ENCODE measurements at places on chromosomes 6 and 20.
A peak's percentile ranks its signal among the peaks of the same experiment; 100 is the strongest.

DNA sequence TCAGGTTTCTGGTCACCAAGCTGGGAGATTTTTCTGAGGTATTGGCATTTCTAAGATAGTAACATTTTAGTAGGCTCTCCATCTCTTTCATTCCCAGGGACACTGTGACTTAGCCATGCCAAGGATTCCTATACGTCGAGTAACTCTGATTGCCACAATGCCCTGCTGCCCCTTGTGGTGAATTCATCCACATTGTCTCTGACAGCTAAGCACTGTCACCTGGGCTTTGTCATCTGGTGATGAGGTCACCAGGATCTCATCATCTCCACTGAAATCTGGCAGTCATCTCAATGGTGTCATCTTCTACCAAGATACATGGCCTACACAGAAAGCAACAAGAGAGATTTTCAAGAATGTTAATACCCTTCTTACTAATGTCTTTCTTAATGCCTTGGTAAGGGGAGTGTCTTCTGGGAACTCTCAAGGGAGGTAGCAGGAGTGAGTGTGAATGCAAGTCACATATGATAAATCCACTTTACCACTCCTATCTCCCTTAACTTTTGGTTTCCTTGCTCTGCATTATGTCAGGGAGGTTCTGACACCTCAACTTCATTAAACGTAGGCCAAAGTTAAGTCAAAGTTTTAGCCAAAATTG, 246.7 kb downstream of the CD109 start:
- DNase-seq = no peak

GRCh38 chr20:23244916-23245552, 105.6 kb upstream of the NXT1 start:
- no peak for DNase-seq

DNA sequence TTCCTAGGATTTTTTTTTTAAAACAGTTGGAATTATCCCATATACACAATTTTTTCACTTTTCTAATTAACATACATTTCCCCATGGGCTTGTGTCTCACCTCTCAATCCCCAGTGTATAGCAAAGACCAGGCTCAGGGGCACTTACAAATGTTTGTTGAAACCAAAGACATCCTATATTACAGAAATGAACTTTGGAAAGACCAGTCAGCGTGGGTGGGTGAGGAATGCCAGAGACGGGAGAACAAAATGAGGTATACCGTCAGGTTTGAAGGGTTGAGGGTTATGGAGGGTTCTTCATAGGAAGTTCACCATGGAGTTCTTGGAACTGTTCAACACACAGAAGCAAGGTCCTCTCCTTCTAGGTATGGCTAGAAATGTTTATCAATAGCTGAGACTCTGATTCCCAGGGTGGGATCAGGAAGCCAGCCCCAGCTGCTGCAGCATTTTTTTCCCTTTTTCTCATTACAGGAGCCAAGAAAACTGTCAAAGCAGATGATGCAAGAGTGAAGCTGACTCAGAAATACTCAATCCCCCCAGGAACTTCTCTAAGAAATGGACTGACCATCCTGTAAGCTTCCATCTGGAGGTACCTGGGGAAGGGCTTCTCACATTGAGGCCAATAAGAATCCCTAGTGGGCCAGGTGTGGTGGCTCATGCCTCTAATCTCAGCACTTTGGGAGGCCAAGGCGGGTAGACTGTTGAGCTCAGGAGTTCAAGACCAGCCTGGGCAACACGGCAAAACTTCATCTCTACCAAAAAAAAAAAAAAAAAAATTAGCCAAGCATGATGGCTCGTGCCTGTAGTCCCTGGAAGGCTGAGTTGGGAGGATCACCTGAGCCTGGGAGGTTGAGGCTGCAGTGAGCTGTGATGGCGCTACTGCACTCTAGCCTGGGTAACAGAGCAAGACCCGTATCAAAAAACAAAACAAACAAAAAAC, 15.9 kb upstream of the TBC1D20 start:
- DNase-seq = no peak

GRCh38 chr6:81773887-81774286, 21.4 kb upstream of the TENT5A start:
- DNase-seq = no peak

DNA sequence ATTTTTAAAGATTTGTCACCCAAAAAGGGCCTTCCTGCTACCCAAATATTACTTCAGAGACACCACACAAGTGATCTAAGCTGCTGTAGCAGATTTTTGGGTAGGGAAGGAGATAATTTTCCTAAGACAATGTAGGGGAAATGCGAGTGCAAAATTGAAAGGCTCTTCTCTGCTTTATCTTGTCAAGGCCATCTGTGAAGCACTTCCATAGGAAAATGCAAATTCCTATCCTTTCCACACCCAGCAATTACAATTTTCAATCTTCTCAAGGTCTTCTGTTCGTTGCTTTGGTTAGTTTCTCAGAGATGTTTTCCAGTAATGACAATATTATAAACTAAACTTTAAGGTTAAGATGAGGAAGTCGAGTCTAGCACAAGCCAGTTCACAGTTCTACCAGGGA, 53.4 kb downstream of the HDGFL1 start:
- DNase-seq = no peak

- no peak for DNase-seq
These were observed at the start of gene OCSTAMP for GRCh38 chr20:46550461-46550860. OCSTAMP (minus strand) TSS chr20:46550654; CDS start chr20:46550560, 94 bp downstream.

- DNase-seq = no peak
These were observed 6.6 kb upstream of the KIF13A start for GRCh38 chr6:17994019-17994418.

GRCh38 chr6:84635081-84635761, 129.2 kb downstream of the TBX18 start:
- DNase-seq = no peak

GRCh38 chr20:24633026-24633425, 163.6 kb downstream of the SYNDIG1 start:
- no peak for DNase-seq

GRCh38 chr6:66605971-66606370, 898.9 kb upstream of the EYS start:
- DNase-seq = no peak

GRCh38 chr20:4973330-4974097, 27.8 kb downstream of the SLC23A2 start:
- DNase-seq = peak; percentile 48

- DNase-seq = no peak
These were observed 65.4 kb upstream of the SLCO4A1 start for GRCh38 chr20:62576815-62577489.

- DNase-seq = no peak
These were observed 146.5 kb upstream of the ZNF217 start for GRCh38 chr20:53739799-53740785.

DNA sequence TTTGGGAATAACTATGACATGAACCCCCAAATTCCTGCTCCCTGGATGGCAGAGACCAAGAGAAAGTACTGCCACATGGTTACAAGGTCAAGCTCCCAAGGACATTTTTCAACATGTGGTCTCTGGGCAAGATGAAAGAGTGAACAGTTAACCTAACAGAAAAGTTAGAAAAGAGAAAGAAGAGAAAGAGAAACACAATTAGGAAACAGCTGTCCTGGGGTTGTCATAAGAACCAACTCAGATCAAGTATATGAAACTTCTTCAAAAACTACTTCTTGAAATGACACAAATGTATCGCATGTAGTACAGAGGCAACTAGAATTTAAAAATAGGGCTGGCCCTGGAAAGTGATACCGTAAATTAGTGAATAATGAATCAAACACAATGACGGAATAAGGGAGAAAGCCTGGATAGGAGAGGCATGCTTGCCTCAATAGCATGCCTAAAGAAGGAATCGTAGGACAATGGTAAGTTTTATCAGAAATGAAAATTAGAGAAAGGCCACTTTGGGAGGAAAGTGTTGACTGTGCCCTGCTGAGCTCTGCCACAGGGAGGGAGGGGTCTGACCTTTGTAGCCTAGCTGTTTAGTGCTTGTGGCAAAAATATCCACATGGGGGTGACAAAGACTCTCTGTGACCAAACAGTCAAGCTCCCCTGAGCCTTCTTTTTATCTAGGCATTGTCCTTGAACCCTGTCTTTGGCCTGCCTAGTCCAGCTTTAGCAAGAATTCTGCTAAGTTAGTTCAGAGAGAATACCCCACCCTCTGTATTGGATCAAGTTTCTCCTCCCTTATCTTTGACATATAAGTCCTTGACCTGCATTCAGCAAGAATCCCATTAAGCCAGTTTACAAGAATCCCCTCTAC, 4.3 kb upstream of the DCBLD1 start:
- no peak for DNase-seq

- no peak for DNase-seq
These were observed 985 bp downstream of the ZBP1 start for GRCh38 chr20:57619051-57619831.

DNA sequence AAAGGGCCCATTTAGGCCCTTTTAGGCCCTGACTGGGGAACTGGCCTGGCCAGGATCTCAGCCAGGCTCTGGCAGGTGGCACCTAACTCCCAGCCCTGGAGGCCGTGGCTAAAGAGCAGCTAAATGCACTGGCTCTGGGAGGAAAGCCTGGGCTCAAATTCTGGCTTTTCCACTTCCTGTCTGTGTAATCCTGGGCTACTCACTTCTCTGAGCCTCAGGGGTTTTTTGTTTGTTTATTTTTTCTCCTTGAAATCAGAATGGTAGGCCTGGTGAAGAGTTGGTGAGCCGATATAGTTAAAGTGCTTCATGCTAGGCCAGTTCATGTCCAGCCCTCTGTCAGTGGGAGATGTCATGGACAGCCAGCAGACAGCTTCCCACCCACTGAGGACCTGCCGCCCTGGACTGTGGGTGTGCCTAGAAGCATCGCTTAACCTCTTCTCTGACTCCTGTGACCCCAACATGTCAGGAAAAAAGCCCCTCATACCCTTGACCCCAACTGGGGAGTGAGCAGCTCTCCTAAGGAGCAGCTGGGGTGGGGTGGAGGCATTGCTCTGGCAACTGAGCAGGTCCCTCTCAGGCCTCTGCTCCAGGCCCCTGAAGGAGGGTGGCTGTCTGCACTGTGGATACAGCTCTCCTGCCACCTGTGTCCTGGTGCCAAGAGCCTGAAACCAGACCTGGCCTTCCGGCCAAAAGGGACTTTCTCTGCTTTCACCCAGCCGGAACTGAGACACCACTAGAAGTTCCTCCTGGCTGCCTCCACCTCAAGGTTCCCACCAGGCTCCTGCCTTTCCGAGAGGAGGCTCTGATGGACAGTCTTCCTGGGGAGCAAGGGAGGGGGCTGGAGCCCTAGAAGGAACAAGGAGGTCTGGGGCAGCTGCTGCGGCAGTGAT, 57.2 kb upstream of the MYL9 start:
- peak; percentile 11 for DNase-seq
